ENCODE measurements at places on chromosomes 16 and 17. TPM values are rescaled to one million over a fixed set of nuclear protein-coding genes. Genes with fewer than 3 reads are reported as not detected.
A peak's percentile ranks its signal among the peaks of the same experiment; 100 is the strongest.

- H3K27me3 ChIP-seq = no peaks in the 10 kb centered on the region
- peaks cover 55% of the 10 kb centered on the region for H3K36me3 ChIP-seq
- no peak overlapping the region for H3K4me3 ChIP-seq
- H3K4me1 ChIP-seq = peaks cover 34% of the 10 kb centered on the region
Observed at GRCh38 chr17:19380481-19381301, 2.4 kb downstream of the MAPK7 start.

GRCh38 chr17:18851201-18851600, 6.7 kb upstream of the PRPSAP2 start:
- H3K4me1 ChIP-seq = no peaks in the 10 kb centered on the region
- no peak overlapping the region for H3K27ac ChIP-seq
- H3K27me3 ChIP-seq = no peaks in the 10 kb centered on the region
- H3K36me3 ChIP-seq = no peaks in the 10 kb centered on the region

DNA sequence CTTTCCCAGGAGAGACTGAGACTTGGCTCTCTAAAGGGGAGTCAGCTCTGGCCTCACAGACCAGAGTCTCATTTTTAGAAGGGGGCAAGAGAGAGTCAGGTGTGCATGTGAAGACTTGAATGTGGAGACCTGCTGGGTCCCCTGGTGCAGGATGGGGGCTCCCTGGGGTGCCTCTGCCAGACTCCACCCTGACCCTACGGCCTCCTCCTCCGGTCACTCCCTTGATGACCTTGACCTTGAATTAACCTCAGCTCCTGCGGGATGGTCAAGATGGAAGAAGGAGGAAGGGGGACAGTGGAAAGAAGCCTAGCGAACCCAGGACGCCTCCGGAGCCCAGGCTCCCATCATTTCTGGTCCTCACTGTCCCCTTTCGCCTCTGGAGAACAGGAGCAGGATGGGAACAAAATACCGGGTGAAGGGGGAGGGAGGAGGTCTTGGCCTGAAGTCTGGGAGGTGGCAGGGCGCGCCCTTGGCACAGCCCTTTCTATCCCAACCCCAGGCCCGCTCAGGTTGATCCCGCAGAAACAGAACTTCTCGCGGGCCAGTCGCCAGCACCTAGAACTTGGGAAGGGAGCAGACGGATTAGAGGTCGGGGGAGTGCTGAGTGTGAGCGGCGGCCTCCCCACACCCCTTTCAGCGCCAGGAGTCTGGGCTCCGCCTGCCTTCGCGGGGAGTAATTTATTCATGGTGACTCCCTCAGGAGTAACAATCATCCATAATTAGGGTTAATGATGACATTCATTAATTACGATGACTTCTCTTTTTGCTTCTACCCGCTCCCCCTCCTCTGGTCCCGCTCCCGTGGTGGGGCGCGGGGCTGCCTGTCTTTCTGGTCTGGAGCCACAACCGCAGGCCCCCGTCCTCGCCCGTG, 1.6 kb downstream of the STAC2 start:
- H3K36me3 ChIP-seq = no peaks in the 10 kb centered on the region
- peaks cover 4% of the 10 kb centered on the region for H3K4me1 ChIP-seq
- peaks cover 61% of the 10 kb centered on the region for H3K27me3 ChIP-seq
- DNase-seq = no peak
- H3K27ac ChIP-seq = no peak overlapping the region

Gene ITGB4
- total RNA-seq = not detected

GRCh38 chr16:77470851-77471250, 36.0 kb upstream of the ADAMTS18 start:
- no peaks in the 10 kb centered on the region for H3K4me1 ChIP-seq
- no peaks in the 10 kb centered on the region for H3K36me3 ChIP-seq
- H3K27ac ChIP-seq = no peak overlapping the region

Gene CTRL
- total RNA-seq = 0.18 TPM

Gene TBX6
- not detected for total RNA-seq

DNA sequence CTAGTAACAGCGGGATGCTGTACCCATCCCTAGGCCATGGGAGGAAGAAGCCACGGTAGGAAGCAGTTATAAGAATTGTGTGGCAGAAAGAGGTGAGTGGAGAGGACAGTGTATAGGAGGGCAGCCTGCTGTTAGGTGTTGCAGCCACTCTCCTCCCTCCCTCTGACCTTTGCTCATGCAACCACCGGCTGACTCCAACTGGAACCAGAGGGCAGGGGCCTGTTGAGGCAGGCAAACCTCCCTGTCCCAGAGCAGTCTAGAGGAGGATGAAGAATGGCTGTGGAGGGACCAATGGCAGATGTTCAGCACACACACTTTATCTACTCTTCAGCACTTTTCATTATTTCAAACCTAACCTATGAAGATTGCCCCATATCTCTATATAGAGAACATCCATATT, 2.2 kb downstream of the TXNL4B start:
- H3K27me3 ChIP-seq = no peaks in the 10 kb centered on the region
- DNase-seq = no peak
- no peak overlapping the region for H3K27ac ChIP-seq
- no peak overlapping the region for H3K4me3 ChIP-seq

- H3K27ac ChIP-seq = peak within 1 kb of the TSS; percentile 97
- peaks cover 13% of the 10 kb centered on the region for H3K36me3 ChIP-seq
- peaks cover 5% of the 10 kb centered on the region for H3K4me1 ChIP-seq
- H3K27me3 ChIP-seq = no peaks in the 10 kb centered on the region
Observed at GRCh38 chr16:30526137-30526822, at the start of gene ZNF768. Gene ZNF768 (minus strand): TSS chr16:30526566. CDS start chr16:30526413, 153 bp downstream.

Gene MLLT6
- total RNA-seq = 7.2 TPM

DNA sequence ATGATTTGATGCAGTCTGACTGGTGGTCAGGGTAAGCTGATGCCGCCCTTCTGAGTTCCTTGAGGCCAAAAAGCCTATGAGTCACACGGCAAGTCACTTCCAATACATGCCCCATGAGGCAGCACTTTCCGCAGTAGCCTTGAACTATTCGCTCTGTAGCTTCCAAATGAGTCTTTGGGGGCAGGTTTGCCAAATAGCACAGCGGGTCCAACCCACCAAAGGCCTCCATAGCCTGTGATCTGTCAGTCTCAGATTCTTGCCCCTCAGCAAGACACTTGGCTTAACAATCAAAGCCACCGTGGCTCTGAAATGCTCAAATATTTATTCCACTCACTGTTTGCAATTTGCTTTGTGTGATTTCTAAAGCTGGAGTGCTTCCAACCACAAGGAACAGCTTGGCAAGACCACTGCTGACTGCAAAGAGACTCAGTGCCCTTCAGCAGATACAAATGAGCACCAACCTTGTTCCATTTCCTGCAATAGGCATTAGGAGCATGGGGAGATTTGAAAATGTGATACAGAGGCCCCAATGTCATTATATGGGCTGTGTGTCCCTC, 45.4 kb downstream of the CLEC19A start:
- H3K4me3 ChIP-seq = no peak overlapping the region
- DNase-seq = peak; percentile 33
- no peaks in the 10 kb centered on the region for H3K36me3 ChIP-seq
- no peaks in the 10 kb centered on the region for H3K4me1 ChIP-seq

GRCh38 chr17:78797691-78798585, 15.9 kb upstream of the CYTH1 start:
- H3K27me3 ChIP-seq = no peaks in the 10 kb centered on the region
- no peak for DNase-seq
- H3K4me1 ChIP-seq = peaks cover 2% of the 10 kb centered on the region

Gene ADAP2
- total RNA-seq = 1.1 TPM

Gene MEOX1
- 0.83 TPM for total RNA-seq

DNA sequence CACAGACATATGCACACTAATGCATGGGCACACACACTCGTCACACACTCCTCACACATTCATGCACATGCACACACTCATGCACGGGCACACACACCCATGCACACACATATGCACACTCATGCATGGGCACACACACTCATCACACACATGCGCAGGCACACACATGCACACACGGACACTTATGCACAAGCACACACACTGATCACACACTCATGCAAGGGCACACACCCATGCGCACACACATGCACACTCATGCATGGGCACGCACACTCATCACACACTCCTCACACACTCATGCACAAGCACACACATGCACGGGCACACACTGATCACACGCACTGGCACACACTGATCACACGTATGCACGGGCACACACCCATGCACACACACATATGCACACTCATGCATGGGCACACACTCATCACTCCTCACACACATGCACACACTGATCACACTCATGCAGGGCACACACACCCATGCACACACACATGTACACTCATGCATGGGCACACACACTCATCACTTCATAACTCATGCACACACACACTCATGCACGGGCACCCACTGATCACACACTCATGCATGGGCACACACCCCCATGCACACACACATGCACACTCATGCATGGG, 16.1 kb downstream of the ADGRG1 start:
- no peaks in the 10 kb centered on the region for H3K36me3 ChIP-seq
- peaks cover 3% of the 10 kb centered on the region for H3K27me3 ChIP-seq
- no peak for DNase-seq
- H3K4me1 ChIP-seq = peaks cover 8% of the 10 kb centered on the region
- no peak overlapping the region for H3K27ac ChIP-seq

Gene BCL6B
- not detected for total RNA-seq

Gene PRR35
- total RNA-seq = not detected

GRCh38 chr16:7964744-7965143, 625.6 kb downstream of the TMEM114 start:
- H3K36me3 ChIP-seq = no peaks in the 10 kb centered on the region
- H3K4me1 ChIP-seq = no peaks in the 10 kb centered on the region
- H3K4me3 ChIP-seq = no peak overlapping the region
- DNase-seq = no peak
- no peaks in the 10 kb centered on the region for H3K27me3 ChIP-seq

DNA sequence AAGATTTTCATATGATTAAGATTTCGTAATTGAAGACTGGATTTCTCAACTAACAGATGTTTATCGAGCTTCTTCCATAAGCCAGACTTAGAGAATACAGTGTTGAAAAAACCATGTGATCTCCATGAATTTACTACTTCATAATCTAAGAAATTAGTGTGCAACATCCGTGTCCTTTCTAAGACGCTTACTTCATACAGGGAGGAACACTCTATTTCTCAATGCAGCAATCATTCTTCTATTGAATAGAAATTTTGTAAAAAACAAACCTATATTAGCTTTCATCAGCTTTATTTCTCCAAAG, 946.3 kb downstream of the KCNJ2 start:
- H3K4me3 ChIP-seq = no peak overlapping the region
- no peak overlapping the region for H3K27ac ChIP-seq
- H3K36me3 ChIP-seq = no peaks in the 10 kb centered on the region
- peak; percentile 15 for DNase-seq
- H3K4me1 ChIP-seq = no peaks in the 10 kb centered on the region

Gene CCDC78
- total RNA-seq = 0.56 TPM

- H3K4me1 ChIP-seq = peaks cover 43% of the 10 kb centered on the region
- H3K36me3 ChIP-seq = no peaks in the 10 kb centered on the region
- DNase-seq = peak; percentile 86
- peak overlapping the region; percentile 83 for H3K27ac ChIP-seq
Observed at GRCh38 chr16:50301626-50302471, 35.5 kb downstream of the ADCY7 start.
